CD14-positive monocyte (primary cell): ENCODE measurements at places on chromosomes 5 and 9.
A peak's percentile ranks its signal among the peaks of the same experiment; 100 is the strongest.

DNA sequence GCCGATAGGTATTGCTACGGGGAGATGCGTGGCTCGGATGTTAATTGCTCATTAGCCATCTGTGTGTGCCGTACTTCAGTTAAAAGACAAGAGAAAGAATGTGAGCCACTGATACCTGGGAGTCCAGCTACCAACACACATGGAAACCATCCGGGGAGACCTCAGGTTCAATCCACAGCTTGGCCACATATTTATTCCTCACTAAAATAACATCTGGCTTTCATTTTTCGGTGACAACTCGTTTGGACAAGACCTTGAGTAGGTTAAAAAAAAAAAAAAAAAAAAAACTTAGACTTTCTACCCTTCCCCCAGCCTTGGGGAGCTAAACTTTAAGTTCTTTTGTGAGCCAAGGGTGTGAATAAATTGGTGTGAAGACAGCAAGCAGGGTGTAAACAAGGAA is 84.1 kb downstream of the SLIT3 start:
- no peaks in the 10 kb centered on the region for H3K36me3 ChIP-seq
- H3K27ac ChIP-seq = no peak overlapping the region
- H3K27me3 ChIP-seq = no peaks in the 10 kb centered on the region
- no peaks in the 10 kb centered on the region for H3K4me1 ChIP-seq

GRCh38 chr9:114028646-114029045 is 49.5 kb downstream of the AMBP start:
- H3K36me3 ChIP-seq = peaks cover 17% of the 10 kb centered on the region
- no peaks in the 10 kb centered on the region for H3K4me1 ChIP-seq
- no peak overlapping the region for H3K27ac ChIP-seq

DNA sequence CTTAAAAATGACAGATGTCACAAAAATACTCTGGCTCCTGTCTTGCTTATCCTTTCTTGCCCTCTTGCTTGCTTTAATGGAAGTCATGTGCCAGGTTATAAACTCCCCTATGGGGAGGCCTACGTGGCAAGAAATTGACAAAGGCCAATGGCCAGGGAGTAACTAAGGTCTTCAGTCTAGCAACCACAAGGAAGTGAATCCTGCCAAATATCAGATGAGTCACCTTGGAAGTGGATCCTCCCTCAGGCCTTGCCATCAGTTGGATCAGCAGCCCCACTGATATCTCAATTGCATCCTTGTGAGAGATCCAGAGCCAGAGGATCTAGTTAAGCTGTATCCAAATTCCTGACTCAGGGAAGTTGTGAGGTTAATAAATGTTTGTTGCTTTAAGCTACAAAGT is 82.8 kb downstream of the CAAP1 start:
- no peak for DNase-seq
- H3K27me3 ChIP-seq = no peaks in the 10 kb centered on the region
- H3K4me1 ChIP-seq = no peaks in the 10 kb centered on the region
- no peak overlapping the region for H3K27ac ChIP-seq

DNA sequence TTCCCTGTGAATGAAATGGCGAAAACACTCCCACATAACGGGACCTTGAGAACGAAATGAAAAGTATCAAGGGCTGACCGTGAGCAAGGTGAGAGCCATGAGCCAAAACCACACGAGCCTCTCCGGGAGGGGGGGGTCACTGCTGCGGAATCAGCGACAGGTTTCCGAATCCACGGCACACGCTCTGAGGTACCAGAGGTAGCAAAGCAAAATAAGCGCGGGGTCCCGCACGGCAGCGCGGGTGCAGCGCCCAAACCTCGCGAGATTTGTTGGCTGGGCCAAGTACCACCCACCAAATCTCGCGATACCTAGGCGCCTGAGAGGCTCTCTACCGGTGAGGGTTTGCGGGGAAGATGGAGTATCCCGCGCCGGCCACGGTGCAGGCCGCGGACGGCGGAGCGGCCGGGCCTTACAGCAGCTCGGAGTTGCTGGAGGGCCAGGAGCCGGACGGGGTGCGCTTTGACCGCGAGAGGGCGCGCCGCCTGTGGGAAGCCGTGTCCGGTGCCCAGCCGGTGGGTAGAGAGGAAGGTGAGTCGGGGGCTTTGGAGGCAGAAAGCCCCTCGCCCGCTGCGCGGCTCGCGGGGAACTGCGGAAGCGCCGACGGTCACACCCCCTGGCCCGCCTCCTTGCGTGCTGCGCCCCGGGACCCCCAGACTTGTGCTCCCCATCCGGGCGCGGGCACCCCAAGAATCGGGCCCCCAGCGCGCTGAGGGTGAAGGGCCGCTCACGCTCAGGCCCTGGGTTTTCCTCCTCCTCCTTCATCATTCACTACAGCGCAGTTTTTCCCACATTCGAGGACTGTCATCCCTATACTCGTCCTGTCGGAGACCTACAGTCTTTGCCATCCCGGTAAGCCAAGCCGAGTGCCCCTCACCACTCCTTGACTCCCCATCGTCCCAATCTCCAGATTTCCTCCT is at the start of gene ZNF346:
Gene ZNF346, plus strand, starts transcription at position 311 of the 917 bp plus-strand sequence. Its CDS starts 43 bp downstream, at position 354.
- H3K36me3 ChIP-seq = no peaks in the 10 kb centered on the region
- DNase-seq = peak; percentile 91
- no peaks in the 10 kb centered on the region for H3K27me3 ChIP-seq

DNA sequence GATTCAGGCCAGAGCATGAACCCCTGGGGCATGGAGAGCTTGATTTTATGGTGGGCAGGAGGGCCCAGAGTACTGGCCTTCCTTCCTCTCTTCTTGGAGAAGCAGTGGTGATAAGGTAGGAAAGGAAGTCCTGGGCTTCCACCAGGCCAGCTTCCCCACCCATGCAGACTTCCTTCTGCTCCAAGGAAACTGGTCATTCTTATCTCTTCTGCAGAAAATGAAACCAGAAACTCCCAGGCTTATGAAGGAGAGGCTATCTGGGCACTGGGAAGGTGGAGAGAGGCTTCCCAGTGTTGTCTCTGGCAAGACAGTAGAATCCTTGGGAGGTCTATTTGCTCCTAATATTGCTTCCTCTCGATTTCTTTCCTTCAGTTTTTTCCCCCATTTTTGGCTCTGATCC is 110.5 kb upstream of the EQTN start:
- H3K4me3 ChIP-seq = no peak overlapping the region
- no peak overlapping the region for H3K27ac ChIP-seq
- H3K36me3 ChIP-seq = no peaks in the 10 kb centered on the region

DNA sequence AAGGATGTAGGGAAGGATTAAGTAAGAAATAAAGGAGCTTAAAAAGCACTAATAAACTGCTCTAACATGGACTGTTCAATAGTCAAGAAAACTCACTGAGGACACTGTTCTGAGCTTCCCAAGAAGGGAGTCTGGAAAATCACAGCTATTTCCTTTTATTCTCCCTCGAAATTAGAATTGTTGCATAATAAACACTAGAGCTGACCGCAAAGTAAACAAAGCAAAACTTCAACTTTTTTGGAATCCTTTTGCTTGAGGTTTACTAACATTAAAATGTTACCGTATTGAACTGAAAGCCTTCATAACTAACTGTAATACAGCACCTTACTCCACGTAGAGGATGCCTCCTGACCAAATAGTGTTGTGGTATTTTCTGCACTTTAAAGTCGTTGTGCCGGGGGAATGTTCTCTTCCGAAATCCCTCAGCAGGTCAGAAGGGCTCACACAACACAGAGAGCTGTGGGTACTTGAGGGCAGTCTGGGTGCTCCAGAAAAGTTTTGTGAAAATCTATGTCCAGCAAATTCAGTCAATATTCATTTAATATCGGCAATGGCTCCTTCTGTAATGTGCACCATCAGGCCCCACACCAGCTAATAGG is 59.2 kb downstream of the TTLL11 start:
- H3K4me3 ChIP-seq = no peak overlapping the region
- no peak for DNase-seq
- H3K27ac ChIP-seq = no peak overlapping the region
- H3K4me1 ChIP-seq = no peaks in the 10 kb centered on the region
- no peaks in the 10 kb centered on the region for H3K27me3 ChIP-seq
- H3K36me3 ChIP-seq = peaks cover 11% of the 10 kb centered on the region

DNA sequence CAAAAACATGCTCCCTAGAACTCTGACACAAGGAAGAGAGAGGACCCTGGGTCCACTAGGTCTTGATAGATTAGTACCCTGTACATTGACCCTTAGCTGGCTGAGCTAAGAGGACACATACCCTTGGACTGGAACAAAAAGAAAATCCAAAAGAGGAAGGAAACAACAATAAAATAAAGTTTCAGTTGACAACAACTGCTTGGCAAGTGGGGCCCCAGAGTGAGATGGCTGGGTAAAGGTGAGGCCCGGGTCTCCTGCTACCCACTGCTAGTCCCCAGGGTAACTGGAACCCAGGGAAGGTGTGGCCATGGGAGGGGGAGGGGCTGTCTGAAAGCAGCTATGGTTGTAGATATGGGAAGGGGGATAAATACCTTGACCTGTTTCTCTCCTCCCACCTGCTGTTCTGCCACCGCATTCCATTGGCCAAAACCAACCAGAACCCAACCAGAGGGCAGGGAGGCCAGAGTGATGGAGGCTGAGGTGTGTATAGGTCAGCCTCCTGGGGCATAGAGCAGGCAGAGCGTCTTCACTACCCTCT is 11.7 kb downstream of the TAL2 start:
- no peaks in the 10 kb centered on the region for H3K27me3 ChIP-seq
- H3K36me3 ChIP-seq = no peaks in the 10 kb centered on the region
- no peak overlapping the region for H3K27ac ChIP-seq
- H3K4me3 ChIP-seq = no peak overlapping the region

DNA sequence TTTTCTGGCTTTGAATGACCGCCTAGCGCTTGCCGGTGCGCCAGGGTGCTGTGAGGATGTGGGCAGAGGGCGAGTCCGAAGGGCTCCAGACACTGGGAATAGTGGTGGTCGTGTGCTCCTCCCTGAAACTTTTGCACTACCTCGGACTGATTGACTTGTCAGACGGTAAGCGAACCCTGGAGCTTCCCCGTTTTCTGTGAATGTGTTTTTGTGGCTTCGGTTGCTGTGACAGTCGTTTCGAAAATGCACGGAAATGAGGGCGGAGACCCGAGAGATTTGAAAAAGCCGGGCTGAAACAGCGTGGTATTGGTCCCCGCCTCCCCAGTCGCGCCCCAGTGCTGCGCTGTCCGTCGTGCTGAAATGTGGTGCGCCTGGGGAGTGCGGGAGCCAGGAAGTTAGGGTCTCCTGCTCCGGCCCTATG is 102.5 kb upstream of the GABRP start:
- peaks cover 20% of the 10 kb centered on the region for H3K27me3 ChIP-seq
- no peak for DNase-seq
- H3K36me3 ChIP-seq = no peaks in the 10 kb centered on the region
- no peak overlapping the region for H3K4me3 ChIP-seq
- H3K4me1 ChIP-seq = peaks cover 8% of the 10 kb centered on the region

DNA sequence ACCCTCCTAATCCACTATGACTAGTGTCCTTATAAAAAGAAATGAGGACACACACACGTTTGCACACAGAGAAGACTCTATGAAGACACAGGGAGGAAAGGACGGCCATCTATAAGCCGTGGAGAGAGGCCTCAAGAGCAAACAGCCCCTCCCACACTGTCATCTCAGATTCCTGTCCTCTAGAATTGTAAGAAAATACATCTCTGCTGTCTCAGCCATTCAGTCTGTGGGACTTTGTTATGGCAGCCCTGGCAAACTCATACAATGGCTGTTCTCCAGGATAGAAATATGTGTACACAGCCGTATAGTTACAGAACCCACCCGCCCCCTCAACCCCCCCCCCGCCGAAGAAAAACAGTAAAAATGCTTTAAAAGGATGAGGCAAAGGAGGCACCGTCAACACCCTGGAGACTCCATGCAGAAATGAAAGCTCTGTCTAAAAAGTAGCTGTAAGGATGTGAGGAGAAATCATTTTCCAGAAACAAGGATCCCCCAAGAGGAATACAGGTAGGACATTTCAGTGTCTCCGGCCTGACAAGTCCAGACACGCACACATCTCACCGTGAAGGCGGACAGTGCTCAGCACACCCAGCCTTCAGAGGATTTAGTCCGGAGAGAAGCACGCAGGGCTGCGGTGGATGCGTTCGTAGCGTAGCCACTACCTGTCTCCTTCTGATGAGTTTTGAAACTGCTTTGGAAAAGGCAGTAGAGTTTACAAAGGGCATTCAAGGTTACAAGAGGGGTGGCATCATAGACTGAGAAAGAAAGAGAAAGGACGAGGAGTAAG is 110.8 kb upstream of the ERCC6L2 start:
- no peaks in the 10 kb centered on the region for H3K36me3 ChIP-seq
- no peak overlapping the region for H3K4me3 ChIP-seq
- no peaks in the 10 kb centered on the region for H3K4me1 ChIP-seq
- H3K27me3 ChIP-seq = no peaks in the 10 kb centered on the region

GRCh38 chr5:107303171-107303968 is 367.4 kb downstream of the EFNA5 start:
- no peaks in the 10 kb centered on the region for H3K36me3 ChIP-seq
- no peaks in the 10 kb centered on the region for H3K4me1 ChIP-seq
- H3K27me3 ChIP-seq = peaks cover 2% of the 10 kb centered on the region
- H3K27ac ChIP-seq = no peak overlapping the region
- H3K4me3 ChIP-seq = no peak overlapping the region
- peak; percentile 39 for DNase-seq

DNA sequence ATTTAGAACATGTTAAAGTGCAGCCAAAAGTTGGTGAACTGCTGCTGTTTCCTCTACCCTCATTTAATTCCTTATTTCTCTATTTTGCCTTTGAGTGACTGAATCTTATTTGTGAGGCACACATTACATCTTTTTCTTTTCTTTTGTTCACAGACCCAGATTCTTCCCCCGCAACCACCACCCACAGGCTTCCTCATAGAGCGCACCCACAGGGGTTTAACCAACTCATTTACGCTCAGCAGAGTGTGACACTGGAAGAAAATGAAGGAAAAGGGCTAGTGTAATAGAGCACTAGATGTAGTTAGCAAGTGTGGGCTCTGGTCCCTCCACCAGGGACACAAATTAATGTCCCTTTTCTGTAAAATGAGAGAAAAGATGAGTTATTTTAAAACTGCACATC is 200.7 kb downstream of the PARP8 start:
- no peaks in the 10 kb centered on the region for H3K4me1 ChIP-seq
- H3K27ac ChIP-seq = no peak overlapping the region
- no peaks in the 10 kb centered on the region for H3K36me3 ChIP-seq
- H3K27me3 ChIP-seq = peaks cover 5% of the 10 kb centered on the region
- H3K4me3 ChIP-seq = no peak overlapping the region

DNA sequence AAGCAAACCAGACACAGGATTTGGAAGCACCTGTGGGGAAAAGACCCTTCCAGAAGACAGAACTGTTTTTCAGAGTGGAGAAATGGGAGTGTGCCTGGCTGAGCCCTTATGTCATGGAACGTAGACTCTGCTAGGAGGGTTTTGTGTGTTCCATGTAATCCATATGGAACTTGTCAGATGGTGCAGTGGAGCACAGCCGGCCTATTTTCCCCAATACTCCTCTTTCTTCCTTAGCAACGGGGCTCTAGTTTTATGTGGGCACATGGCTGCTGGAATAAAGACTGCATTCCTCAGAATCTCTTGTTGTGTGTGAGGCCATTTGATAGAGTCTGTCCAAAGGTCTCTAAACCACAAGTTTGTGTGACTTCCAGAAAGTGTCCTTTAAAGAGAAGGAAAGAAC is 284.0 kb downstream of the DRD1 start:
- H3K27me3 ChIP-seq = no peaks in the 10 kb centered on the region
- H3K27ac ChIP-seq = no peak overlapping the region

- H3K4me1 ChIP-seq = peaks cover 22% of the 10 kb centered on the region
- DNase-seq = peak; percentile 7
- H3K27me3 ChIP-seq = no peaks in the 10 kb centered on the region
- H3K27ac ChIP-seq = peak overlapping the region; percentile 68
- H3K36me3 ChIP-seq = no peaks in the 10 kb centered on the region
These were observed 44.3 kb downstream of the GARNL3 start for GRCh38 chr9:127308652-127309434.
